SJSA1 (cell line): ENCODE measurements at places on chromosomes 5 and 9. TPM values are rescaled to one million over a fixed set of nuclear protein-coding genes. Genes with fewer than 3 reads are reported as not detected.

- peaks cover 62% of the 10 kb centered on the region for H3K4me1 ChIP-seq
- no peaks in the 10 kb centered on the region; the same call in 1 of the 2 replicates for H3K36me3 ChIP-seq
- H3K4me3 ChIP-seq = no peak overlapping the region
These were observed 68.1 kb upstream of the GRAMD2B start for GRCh38 chr5:126354858-126355731.

DNA sequence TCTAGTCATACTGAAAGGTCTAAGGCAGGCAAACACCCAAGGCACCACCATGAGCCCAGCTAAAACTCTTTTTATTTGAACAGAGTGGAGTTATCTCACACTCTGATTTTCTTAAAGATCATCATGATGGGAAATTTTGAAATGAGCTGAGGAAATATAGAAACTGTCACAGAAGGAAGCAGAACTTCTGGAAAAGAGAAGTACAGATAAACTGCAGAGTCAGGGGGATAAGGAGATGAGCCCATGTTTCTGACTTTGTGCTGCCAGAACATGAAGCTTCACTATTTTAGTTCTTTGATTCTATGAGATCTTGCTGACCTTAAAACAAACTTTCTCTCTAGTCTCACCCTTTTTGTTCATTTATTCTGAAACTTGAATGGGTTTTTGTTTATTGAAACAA is 406.5 kb upstream of the EDIL3 start:
- H3K27me3 ChIP-seq = no peaks in the 10 kb centered on the region
- no peak overlapping the region for H3K4me3 ChIP-seq
- no peaks in the 10 kb centered on the region for H3K36me3 ChIP-seq
- no peak overlapping the region for H3K27ac ChIP-seq
- DNase-seq = no peak

GRCh38 chr5:91006713-91007112 is 376.4 kb downstream of the ARRDC3 start:
- no peak overlapping the region for H3K4me3 ChIP-seq
- no peaks in the 10 kb centered on the region; the same call in 1 of the 2 replicates for H3K27me3 ChIP-seq
- DNase-seq = no peak
- H3K27ac ChIP-seq = no peak overlapping the region

The DRD1 gene
- total RNA-seq = 10.0 and 14.0 TPM in 2 replicates

DNA sequence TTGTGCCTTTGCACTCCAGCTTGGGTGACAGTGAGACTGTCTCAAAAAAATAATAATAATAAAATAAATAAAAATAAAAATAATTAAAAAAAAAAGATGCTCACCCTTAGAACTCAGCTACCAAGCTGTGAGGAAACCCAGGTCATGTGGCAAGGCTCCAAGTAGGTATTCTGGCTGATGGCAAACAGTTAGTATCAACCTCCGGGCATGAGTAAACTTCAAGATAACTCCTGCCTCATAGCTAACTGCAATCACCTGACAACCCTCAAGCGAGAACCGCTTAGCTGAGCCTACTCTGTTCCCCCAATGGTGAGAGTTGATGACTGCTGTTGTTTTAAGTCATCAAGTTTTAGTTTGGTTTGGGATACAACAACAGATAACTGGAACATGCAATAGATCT is 6.1 kb upstream of the SLC44A1 start:
- peaks cover 19% of the 10 kb centered on the region for H3K4me1 ChIP-seq
- no peaks in the 10 kb centered on the region for H3K27me3 ChIP-seq
- H3K4me3 ChIP-seq = no peak overlapping the region
- H3K36me3 ChIP-seq = no peaks in the 10 kb centered on the region

- peak; percentile 34 for DNase-seq
- H3K27ac ChIP-seq = no peak overlapping the region
- no peak overlapping the region for H3K4me3 ChIP-seq
- no peaks in the 10 kb centered on the region for H3K36me3 ChIP-seq
- peaks cover 15% of the 10 kb centered on the region for H3K27me3 ChIP-seq
- H3K4me1 ChIP-seq = no peaks in the 10 kb centered on the region
These were observed 37.9 kb upstream of the SH3PXD2B start for GRCh38 chr5:172492097-172492840.

- DNase-seq = no peak
- peaks cover 40% of the 10 kb centered on the region for H3K4me1 ChIP-seq
- H3K27ac ChIP-seq = peak overlapping the region; percentile 79
These were observed 50.0 kb upstream of the COL5A1 start for GRCh38 chr9:134591573-134591981.

- no peak for DNase-seq
- H3K36me3 ChIP-seq = no peaks in the 10 kb centered on the region
- no peak overlapping the region for H3K4me3 ChIP-seq
These were observed 9.1 kb upstream of the HSPB3 start for GRCh38 chr5:54446379-54446732.

The CLIC3 gene
- total RNA-seq = 0.89 TPM in 1 of 2 replicates, not detected in the other

The OR1Q1 gene
- not detected in 2 replicates for total RNA-seq

The GRM6 gene
- not detected in 2 replicates for total RNA-seq

The CCDC192 gene
- not detected in 2 replicates for total RNA-seq

The C5orf34 gene
- 16.5 and 27.8 TPM in 2 replicates for total RNA-seq

- H3K4me1 ChIP-seq = peaks cover 31% of the 10 kb centered on the region
- DNase-seq = no peak
- no peaks in the 10 kb centered on the region for H3K36me3 ChIP-seq
- no peaks in the 10 kb centered on the region for H3K27me3 ChIP-seq
- H3K4me3 ChIP-seq = no peak overlapping the region
- H3K27ac ChIP-seq = no peak overlapping the region
These were observed 629.8 kb upstream of the WWC1 start for GRCh38 chr5:167661605-167662004.

- no peaks in the 10 kb centered on the region for H3K4me1 ChIP-seq
- H3K27me3 ChIP-seq = no peaks in the 10 kb centered on the region
- no peak overlapping the region for H3K4me3 ChIP-seq
- no peak for DNase-seq
- no peaks in the 10 kb centered on the region for H3K36me3 ChIP-seq
- no peak overlapping the region for H3K27ac ChIP-seq
These were observed 90.1 kb downstream of the STARD4 start for GRCh38 chr5:111422245-111422644.

The CD72 gene
- total RNA-seq = not detected in 2 replicates

- H3K4me1 ChIP-seq = peaks cover 28% of the 10 kb centered on the region
- H3K27ac ChIP-seq = no peak overlapping the region
- H3K4me3 ChIP-seq = no peak overlapping the region
- no peaks in the 10 kb centered on the region for H3K36me3 ChIP-seq
These were observed 26.2 kb downstream of the NDUFA8 start for GRCh38 chr9:122133263-122133983.

The NMUR2 gene
- total RNA-seq = not detected in 2 replicates

The PKD2L2 gene
- total RNA-seq = not detected in 2 replicates

DNA sequence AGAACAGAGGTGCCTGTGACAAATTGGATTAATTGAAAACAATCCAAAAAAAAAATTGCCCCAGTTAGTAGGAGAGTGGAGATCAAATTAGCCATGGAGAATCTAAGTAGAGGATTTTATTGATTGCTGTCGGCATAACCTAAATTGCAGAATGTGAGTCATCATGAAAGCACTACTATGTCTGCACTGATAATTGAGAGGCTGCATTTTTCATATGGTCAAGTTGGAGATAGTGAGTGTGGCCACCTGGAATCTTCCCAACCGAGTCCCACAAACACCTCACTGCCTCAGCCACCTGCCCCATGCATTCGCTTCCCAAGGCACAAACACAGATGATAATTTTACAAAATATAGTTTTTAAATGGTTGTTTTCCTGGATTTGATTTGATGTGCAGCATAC is 123.7 kb downstream of the NTRK2 start:
- H3K4me3 ChIP-seq = no peak overlapping the region
- H3K27ac ChIP-seq = no peak overlapping the region
- no peaks in the 10 kb centered on the region for H3K4me1 ChIP-seq
- DNase-seq = no peak
- H3K36me3 ChIP-seq = no peaks in the 10 kb centered on the region

GRCh38 chr9:116767219-116767618 is 80.1 kb downstream of the TRIM32 start:
- H3K4me3 ChIP-seq = no peak overlapping the region
- H3K4me1 ChIP-seq = no peaks in the 10 kb centered on the region
- DNase-seq = no peak
- no peak overlapping the region for H3K27ac ChIP-seq
- no peaks in the 10 kb centered on the region for H3K36me3 ChIP-seq

GRCh38 chr9:5586391-5586802 is 42.5 kb upstream of the RIC1 start:
- no peak overlapping the region for H3K4me3 ChIP-seq
- H3K4me1 ChIP-seq = peaks cover 40% of the 10 kb centered on the region
- no peaks in the 10 kb centered on the region for H3K36me3 ChIP-seq
- DNase-seq = peak; percentile 41
- no peaks in the 10 kb centered on the region for H3K27me3 ChIP-seq
- peak overlapping the region; percentile 85 for H3K27ac ChIP-seq

The TPRN gene
- 6.0 and 6.1 TPM in 2 replicates for total RNA-seq
